ENCODE measurements at places on chromosomes 7 and 10.

DNA sequence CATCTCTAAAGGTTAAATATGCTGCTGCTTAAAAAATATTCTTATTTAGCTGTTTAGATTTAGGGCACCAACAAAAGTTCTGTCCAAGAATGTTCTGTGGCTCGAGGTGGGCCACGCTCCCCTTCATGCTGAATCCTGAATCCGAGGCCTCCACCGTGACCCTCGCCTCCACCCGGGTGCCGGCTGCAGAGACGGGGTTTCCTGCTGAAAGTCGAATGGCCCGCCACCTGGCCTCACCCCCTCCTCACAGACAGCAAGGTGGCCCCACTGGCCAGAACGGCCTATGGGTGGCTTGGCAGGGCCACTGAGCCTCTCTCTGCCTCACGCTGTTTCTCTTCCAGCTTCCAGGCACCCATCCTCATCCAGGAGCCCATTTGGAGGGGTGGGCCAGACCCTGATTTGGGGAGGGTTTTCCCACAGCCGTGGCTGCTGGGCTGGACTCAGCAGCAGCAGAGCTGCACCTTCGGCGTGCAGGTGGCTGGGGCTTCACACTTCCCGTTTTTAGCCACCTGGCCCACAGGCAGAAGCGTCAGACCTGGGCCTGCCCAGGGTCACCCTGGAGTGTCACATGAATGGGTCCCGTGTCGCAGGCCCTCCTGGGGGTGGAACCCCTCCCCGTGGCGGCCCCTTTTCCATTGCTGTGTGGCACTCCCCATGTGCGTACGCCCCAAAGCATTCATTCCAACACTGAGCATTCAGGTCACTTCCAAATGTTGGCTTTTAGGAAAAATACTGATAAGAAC, 26.3 kb upstream of the ADGRA1 start:
- DNase-seq = no peak

- no peak for DNase-seq
Measured at GRCh38 chr10:63154546-63155387, 21.6 kb downstream of the NRBF2 start.

- peak; percentile 42 for DNase-seq
Measured at GRCh38 chr7:148699024-148699781, 500 bp downstream of the CUL1 start.

DNA sequence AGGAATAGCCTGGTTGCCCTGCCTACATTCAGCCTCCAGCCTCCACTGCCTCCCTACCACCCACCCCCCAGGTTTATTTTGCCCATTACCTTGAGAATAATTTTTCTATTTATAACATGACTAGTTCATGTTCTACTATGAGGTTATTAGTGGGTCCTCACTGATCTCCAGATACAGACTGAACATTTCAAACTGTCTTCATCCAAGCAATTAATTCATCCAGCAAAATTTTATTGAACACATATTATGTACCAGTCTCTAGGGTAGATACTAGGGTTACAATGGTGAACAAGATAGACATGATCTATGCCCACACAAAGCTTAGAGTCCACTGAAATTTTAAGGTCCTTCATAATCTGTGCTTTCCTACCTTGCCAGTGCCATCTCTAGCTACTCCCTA, 51.6 kb upstream of the FHIP2A start:
- DNase-seq = no peak

DNA sequence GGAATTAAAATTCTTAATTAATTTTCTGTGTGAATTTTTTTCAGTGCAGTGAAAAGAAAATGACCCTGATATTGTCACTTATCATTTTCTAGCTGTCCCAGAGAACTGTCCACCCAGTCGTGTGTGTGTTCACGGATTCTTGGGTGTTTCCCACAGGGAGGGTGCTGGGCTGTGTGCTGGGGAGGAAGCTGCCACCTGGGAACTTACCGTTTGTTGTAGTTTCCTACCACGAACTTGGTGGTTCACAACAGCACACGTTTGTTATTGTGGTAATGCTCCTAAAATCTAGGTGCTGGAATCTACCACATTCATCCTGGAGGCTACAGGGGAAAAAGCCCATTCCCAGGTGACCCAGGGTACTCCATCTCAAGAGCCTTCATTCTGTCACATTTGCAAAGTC, 276.1 kb downstream of the GLRX3 start:
- DNase-seq = no peak

DNA sequence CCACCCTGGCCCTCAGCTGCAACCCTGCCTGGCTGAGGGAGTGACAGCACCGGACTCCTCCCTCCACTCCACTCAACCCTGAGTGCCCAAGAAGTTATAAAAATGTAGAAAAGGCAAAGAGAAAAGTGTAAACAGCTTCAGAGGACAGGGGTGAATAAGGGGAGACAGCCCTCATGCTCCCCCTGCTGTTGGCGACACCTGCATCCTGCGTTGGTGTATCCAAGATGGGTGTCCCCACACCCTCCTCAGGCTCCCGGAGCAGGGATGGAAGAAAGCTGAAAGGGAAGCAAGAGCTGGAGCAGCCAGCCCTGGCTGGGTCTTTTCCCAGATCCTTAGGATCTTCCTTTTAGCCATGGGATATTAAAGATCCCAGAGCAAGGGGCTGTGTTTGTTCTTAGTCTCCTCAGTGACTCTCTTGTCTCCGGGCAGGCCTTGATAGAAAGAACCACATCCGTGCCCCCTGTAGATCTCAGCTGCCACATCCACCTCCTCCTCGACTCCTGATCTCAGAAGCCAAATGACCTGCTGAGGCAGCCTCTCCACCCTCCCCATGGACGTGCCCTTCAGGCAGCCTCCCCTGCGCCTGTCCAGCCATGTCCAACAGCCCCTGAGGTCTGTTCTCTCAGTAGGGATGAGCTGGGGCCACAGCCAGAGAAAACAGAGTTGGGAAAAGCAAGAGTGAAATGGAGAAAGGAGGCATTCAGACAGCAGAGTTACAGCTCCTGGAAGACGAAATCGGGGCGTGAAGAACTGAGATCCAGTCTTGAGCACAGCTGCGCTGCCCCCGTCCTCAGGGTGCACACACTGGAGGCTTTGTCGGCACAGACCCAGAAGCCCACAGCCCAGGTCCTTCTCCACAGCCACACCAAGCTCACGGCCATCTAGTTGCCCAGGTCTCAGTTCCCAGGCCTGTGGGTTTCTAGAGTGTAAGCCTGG, 6.8 kb downstream of the FAM131B start:
- DNase-seq = no peak

DNA sequence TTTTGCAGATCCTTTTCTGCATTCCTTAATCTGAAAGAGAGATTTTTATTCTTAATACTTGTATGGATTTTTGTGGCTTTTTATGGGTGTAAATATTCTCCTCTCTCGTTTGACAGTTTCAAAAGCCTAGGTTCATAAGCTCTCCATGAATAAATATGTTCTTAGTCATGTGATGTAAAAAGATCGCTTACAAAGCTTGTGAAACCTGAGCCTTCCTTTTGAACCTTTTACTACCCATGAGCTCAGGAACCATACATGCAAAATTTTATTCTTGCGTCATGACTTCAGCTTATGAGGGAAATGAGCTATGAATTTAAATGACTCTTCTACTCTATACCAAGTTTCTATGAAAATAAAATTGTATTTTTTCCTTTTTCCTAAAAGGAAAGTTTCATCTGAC, 98.7 kb downstream of the POLL start:
- peak; percentile 32 for DNase-seq

GRCh38 chr7:120834726-120835125, 23.2 kb downstream of the TSPAN12 start:
- DNase-seq = no peak

- no peak for DNase-seq
Measured at GRCh38 chr7:157540020-157540419, 203.2 kb downstream of the DNAJB6 start.

- no peak for DNase-seq
Measured at GRCh38 chr10:99484626-99485581, 47.8 kb upstream of the NKX2-3 start.

DNA sequence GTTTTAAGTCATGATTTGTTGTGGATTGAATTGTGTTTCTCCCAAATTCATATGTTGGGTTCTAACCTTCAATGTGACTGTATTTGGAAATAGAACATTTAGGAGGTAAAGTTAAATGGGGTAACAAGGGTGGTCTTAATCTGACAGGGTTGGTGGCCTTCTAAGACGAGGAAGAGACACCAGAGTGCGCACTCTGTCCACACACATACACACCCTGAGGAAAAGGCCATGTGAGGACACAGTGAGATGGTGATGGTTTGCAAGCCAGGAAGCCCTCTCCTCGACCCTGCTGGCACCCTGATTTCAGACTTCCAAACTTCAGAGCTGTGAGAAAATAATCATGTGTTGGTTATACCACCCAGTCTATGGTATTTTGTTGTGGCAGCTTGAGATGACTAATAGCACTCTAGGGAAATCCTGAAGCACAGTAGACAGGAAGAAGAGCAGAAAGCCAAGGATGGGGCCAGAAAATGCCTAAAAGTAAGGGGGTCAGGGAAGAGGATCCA, 28.0 kb upstream of the SEM1 start:
- DNase-seq = no peak

GRCh38 chr7:28960071-28960840, 2.1 kb upstream of the TRIL start:
- no peak for DNase-seq

DNA sequence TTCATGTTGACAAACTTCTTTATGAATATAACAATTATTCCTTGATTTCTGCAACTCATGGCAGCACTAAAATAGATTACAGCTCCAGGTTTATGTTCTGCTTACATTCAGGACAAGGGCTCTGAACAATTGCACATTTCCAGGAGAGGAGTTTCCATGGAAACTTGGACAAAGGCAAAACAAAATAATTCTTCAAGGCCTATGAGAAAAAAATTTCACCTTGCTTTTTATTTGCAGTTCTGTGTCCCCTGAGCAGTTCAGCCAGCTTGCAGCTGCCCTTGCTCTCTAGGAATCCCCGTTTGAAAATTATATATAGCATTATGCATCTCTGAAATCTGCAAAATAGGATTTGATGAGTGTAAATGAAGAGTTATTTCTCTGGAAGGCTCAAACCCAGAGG, 71.7 kb downstream of the ARL4A start:
- no peak for DNase-seq

DNA sequence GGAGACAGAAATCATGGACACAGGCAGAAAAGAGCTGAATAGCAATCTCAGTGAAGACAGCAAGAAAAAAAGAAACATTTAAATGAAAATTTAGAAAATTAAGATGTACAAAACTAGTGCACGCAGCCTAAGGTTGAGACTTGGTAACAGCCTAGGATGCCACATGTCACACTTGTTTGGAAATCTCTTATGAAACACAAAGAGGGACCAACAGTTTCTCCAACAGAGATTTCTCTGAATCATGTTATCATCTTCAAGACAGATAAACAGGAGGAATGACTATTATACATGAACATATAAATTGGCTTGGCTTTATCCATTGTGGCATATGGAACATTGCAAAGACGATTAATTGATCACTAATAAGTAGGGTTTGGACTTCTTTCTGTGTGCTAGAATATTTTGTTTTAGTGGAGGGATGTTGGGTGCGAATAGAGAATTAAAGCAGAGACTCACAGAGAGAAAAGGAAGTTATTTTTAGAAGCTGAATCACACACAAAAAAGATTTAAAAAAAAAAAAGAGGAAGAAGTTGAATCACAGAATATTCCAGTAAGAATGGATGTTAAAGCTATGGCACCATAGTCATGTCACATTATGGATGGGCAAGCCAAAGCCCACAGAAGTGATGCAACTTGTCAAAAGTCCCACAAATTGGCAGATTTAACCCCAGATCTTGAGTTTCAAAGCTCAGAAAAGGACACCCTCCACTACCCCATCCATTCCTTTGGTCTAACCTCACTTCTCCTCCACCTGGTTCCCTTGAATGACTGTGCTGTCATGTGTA, 91.6 kb downstream of the MYOF start:
- no peak for DNase-seq
